NCI-H446 treated with DMSO at 0.1 percent for 48 hours (cell line): ENCODE measurements at places on chromosomes 4 and X.

DNA sequence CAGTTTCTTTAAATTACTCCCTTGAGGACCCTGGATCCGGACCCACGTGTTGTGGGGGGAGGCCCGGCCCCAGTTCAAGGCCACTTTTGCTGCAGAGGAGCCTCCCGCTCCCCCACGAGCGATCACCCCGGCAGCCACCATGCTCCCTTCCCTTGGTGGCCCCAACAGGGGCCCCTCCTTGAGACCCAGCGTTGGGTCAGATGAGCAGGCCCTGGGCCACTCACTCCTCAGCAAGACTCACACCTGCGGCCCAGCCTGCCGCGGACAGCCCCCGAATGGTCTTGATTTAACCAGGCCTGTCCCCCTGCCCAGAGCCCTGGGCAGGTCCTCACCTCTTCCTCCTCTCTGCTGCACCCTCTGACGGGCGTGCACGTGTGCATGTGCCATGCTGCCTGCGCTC lies 4.3 kb downstream of the CPLX1 start:
- DNase-seq, result no peak

DNA sequence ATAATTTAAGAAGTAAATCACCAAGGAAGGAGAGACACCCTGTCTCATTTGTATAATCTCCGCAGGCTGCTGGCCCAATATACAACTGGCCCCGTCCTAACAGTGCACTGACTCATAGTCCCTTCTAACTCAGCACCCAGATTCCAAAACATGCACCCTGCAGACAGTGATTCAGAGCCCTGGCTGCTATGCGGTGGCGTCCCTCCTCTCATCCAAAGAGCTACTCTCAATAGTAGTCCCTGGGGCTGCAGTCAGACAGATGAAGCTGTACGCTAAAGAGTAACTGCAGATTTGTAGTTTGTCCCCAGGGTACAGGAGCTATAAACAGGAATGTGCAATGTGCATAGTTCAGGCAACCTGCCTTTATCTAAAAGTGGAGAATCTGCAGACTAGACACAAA lies 23.0 kb downstream of the GABRA3 start:
- no peak for DNase-seq

GRCh38 chr4:71732706-71733105 lies 51.2 kb downstream of the GC start:
- no peak for DNase-seq

DNA sequence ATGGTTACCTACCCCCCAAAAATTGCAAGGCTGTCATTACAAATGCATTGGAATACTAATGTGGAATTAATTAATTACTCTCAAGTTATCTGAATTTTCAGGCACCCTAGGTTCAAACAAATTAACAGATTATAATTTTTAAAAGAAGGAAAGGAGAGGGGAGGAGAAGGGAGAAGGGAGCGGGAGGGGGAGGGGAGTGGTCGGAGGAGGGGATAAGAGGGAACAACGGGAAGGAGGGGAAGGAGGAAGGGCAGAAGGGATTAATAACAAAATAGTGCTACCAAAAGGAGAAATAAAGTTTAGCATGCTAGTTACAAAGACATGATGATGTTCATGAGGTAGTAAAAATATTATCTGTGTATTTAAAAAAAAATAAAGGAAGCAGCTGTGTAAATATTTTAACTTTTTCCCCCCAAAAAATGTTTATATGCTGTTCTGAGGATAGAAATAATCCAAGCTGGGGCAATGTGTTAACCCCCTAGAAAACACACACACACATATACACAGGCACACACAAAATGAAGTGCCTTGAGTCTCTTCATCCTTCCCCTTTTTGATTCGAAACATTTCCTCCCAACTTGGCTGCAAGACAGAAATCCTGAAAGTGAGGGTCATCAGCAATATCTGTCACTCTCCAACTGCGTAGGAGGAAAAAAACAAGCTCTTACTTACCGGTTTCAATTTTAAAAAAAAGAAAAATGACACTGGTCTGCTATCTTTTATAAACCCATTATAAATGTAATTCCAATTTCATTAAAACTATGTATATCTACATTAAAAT lies 58.8 kb downstream of the PPP3CA start:
- DNase-seq, result no peak

- DNase-seq, result peak; percentile 80
Measured at GRCh38 chr4:61128682-61129081, 71.4 kb upstream of the ADGRL3 start.

DNA sequence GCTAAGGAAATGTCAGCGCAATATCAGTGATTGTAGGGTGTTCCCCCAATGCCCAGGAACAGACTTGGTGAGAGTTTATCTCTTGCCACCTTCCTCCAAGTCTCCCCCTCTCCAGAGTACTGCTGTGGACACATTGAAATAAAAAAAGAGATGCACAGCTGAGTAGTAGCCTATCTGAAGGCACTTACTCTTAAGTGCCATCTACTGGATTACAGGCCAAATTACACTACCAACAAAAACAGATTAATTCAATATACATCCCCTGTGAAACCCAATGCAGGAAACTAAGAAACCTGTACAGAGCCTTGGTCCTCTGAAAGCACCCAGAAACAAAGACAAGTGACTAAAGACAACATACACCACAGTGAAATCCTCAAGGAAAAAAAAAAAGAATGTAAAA lies 460.3 kb downstream of the ZIC3 start:
- DNase-seq, result no peak

- no peak for DNase-seq
Measured at GRCh38 chrX:11462648-11463047, 169.4 kb downstream of the AMELX start.

GRCh38 chr4:70901984-70902576 lies at the start of gene MOB1B:
Gene MOB1B (plus strand): TSS chr4:70902369. CDS start chr4:70902537, 168 bp downstream.
- DNase-seq, result peak; percentile 63

DNA sequence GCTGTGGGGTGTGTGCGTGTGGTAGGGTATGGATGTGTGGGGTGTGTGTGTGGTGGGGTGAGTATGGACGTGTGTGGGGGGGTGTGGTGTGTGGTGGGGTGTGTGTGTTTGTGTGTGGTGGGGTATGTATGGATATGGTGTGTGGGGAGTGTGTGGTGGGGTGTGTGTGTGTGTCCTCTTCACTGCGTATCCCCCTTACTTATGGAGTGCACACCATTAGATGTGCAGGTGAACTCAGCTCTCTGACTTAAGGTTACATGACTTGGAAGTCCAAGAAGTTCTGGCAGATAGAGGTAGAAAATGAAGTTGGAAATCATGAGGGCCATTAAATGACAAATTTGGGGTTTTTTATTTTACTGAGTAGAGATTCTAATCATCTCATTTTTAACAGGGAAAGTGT lies 182.5 kb downstream of the PALLD start:
- no peak for DNase-seq

- DNase-seq, result no peak
Measured at GRCh38 chr4:102783006-102783405, 22.2 kb upstream of the MANBA start.

DNA sequence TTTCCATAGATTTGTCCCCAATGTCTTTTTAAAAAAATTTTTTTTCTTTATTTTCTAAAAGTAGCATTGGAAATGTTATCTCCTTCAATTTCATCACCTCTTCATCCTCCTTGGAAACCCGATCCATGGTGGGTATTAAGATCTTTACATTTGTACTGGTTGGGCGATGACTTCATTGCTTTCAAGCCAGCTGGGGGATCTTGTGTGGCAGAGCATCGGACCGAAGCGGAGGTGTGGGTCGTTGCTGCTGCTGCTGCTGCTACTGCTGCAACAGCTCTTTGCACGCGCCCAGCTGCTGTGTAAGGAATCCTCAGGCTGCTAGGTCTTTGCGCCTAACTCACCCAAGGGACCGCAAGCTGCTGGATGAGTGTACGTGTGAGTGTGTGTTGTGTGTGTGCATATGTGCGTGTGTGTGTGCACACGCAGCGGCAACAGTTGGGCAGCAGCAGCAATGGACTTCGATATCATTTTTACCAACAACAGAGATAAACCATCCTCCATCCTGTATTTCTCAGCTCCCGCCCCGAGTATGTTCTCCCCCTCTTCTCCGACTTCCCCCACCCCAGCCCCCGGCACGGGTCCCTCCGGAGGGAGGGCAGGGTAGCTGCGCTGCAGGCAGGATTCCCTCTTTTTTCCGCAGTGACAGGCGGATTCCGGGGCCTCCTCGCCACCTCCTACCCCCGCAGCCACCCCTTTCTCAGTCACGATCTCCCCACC lies 768 bp upstream of the CDKL5 start:
- no peak for DNase-seq

DNA sequence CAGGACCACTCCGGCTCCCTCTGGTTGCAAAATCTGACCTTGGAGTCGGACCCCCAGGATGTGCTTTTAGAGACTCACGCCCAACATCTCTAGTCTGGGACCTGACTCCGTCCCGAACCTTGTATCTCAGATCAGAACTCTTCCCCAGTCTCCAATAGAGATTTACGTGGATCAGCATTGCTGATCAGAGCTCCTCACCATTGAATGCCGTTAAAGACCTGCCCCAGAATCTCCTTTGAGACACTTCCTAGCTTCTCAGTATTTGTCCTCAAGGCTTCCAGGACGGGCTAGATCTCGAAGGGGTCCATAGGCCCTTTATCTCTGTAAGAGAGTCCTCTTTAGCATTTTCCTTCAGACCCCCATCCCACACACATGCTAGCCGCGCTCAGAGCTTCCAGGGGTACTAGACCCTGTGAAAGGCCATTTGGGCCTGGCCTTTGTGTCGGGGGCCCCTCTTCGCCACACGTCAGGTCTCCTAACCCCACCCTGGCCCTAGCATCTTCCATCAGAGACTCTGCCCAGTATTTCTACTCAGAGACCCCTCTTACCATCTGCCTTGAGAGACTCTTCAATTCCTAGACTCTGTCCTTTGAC lies 662 bp downstream of the UBA1 start:
- no peak for DNase-seq
